Mucosa of gallbladder (tissue), 1 donor: ENCODE measurements at places on chromosomes 2 and 18. TPM values are rescaled to one million over a fixed set of nuclear protein-coding genes. Genes with fewer than 3 reads are reported as not detected.

DNA sequence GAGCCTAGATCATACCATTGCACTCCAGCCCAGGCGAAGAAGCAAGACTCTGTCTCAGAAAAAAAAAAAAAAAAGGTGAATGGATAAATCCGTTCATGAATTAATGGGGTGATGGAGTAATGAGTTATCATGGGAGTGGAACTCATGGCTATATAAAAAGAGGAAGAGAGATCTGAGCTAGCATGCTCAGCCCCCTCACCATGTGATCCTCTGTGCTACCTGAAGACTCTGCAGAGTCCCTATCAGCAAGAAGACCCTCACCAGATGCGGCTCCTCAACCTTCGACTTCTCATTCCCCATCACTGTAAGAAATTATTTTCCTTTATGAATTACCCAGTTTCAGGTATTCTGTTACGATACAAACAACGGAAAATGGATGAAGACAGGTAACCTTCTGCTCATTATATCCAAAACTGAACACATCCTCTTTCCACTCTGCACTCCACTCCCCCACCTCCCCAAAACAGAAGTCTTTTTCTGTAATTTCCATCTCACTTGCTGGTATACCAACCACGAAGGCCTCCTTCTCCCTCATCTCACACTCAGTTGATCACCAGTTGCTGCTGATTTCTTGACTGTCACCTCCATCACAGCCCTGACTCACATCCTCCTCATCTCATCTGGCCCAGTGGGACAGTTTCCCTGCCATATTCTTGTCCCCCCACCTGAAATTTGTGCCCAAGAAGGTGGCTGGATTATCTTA is 8.8 kb downstream of the RETREG2 start:
- no peak for DNase-seq

DNA sequence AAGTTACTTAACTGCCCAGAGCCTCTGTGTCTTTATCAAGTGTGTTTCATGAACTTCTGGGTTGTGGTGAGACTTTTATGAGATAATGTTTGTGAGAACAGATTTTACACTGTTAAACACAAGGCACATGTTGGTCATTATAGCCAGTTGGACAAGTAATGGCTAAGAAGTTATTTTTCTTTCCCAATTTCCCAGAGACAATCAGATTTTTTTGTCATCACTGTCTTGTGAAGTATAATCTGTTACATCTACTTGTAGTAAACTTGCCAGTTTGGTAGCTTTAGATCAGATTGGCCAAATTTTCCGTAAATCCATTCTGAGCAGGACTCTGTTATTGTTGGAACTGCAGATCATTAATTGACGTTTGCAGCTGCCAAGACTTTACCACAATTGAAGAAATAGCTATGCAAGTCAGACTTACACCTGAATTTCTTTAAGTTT is 838.8 kb downstream of the SLC4A3 start:
- no peak for DNase-seq

GRCh38 chr2:84908948-84909713 is 3.7 kb downstream of the TMSB10 start:
- DNase-seq: no peak

Gene SKOR2
- total RNA-seq: not detected

DNA sequence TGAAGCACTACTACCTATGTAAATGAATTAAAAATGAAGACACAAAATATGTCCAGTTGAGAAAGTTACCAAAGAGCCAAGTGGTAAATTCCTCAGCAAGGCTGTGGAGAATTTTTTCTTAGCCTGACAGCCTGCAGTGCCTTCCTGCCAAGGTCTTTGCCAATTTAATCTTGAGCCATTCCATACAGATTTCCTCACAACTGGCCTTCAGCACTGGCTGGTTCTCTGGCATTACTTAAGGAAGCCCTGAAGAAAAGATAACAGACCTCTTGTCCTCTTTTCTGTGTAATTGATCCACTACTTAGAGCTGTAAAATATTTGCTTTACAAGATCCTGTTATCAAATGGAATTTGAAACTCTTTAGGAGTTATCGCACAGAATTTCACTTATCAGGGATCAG is 334.2 kb upstream of the LRRTM1 start:
- peak; percentile 50 for DNase-seq

- no peak for DNase-seq
Observed at GRCh38 chr2:171318463-171318934, 115.3 kb downstream of the METTL8 start.

DNA sequence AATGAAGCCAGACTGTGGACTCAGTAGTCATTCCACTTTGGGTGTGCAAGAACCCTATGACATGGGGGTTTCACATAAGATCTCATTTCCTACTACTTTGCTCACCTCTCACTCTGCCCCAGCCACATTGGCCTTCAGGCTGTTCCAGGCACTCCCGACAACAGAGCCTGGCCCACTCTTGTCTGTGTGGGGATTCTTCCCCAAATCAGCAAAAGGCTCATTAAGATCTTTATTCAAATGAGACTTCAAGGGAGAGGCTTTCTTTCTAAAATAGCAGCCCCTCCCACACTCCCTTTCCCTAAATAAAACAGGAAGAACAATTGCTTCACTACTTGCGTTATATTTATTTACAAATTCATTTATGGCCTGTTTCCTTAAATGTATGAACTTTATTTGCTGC is 3.5 kb upstream of the CDC42EP3 start:
- no peak for DNase-seq

GRCh38 chr2:217222309-217222910 is 362.5 kb upstream of the TNP1 start:
- DNase-seq: no peak

DNA sequence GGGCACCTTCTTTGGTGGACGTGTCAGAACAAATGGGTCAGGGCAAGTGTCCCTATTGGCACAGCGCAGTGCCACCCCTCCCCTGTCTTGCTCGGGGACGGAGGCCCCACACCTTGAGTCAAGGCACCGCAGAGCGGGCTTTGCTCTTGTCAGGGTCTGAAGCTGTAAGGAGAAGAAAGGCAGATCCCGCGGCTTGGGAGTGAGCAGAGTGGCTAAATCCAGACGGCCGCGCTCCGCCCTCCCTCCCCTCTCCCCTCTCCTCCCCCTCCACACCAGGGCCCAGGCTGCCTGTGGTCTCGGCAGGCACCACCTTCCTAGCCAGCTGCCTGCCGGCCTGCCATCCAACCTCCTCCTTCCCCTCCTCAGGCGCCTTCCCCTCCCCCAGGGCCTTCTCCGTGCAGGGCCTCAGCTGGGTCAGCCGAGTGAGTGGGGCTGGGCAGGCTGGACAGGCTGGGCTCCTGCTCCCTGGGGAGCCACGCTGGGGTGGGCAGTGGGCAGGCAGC is 25.8 kb downstream of the SPEG start:
- peak; percentile 59 for DNase-seq

DNA sequence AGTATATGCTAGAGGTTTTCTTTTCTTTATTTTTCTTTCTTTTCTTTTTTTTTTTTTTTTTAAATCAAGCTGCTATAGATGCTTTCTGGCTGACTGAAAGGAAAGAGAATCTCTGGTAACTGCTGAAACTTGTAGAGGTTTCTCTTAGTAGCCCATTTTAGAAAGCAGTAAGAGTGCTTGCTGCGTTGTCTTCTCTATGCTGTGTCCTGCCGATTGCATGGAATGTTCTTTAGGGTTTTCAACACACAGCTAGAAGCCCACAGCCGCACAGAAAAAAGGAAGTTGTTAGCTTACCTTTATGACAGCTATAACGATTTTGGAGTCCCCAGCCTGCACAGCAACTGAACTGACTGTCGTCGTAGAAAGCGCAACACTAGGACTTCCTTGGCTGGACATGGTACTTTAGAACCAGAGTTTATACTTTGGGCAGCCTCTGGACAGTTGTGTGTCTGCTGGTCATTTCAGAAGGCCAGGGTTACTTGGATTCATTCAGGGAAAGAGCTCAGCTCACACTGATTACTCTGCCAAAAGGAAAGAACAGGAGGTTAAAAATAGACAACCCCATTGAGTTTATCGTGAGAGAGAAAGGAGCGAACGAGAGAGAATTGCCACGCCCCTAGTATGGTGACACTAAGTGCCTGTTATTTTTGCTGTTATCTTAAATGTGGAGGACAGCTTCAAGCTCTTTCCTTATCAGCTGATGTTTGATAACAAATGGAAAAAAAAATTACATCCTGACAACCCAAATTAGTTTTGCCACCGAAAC is at the start of gene CCDC141:
Gene CCDC141 (minus strand): TSS at position 592 of the 766 bp plus-strand sequence. CDS start 196 bp downstream, at position 396.
- DNase-seq: peak; percentile 61

GRCh38 chr2:120919771-120920453 is 184.2 kb downstream of the GLI2 start:
- DNase-seq: no peak

Gene SFTPB
- 11.5 TPM for total RNA-seq

DNA sequence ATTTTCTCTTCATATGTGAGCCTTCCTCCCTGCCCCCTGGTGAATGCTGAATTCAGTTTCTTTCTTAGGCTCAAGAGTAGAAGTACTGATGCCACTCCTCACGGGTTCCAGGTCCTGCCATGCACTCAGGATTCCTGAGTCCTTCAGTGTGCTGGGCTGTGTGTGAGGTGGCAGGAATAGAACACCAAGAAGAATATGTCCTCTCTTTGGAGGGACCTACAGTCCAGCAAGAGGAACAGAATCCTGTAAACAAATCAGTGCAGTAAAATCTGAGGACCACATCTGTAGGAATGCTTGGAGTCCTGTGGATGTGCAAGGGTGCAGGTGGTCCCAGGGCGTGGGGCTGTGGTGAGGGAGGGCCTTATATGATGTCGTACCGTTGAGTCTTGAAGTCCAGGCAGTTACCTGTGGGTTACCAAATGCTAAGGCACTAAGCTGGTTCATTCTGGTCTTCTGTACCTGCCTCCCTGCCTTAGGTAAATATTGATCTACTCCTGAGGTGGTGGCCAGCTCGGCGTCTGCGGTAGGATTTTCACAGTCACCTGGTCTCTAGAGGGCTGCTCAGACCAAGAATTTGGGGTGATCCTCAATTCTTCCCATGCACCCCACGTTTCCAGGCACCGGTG is 5.5 kb downstream of the ASAP2 start:
- DNase-seq: peak; percentile 62

DNA sequence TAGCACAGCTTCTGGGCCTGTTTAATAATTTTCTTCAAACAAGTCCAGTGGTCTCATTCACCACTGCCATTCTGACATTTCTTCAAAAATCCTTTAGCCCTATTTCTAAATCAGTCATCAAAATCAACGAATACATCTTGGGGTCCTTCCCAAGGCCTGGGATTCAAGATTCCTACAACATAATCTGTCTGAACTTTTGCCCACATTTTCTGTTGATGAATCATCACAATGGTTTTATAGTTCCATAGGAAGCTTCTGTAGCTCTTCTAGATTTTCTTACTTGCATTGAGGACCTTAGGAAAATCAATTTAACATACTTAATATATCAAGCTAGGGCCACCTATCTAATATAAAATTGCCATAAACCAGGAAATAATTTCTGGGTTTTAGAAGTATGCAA is 811.8 kb upstream of the ACVR2A start:
- no peak for DNase-seq

DNA sequence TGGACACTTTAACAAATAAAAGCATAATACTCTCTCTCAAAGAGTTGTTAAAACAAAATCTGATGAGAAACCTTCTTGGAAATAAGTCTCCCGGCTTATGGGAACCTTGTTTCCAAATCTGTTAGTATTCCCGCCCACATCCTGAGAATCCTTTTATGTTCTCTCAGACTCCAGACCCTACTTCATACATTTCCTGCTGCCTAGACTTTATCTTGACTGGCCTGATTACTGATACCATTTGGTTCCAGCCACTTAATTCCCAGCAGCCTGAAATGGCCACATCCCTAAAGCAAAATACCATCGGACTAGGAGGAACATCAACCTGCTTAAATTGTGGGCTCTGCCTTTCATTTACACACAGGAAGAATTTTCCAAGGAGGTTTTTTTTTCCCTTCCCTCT is 79.1 kb upstream of the CYP1B1 start:
- no peak for DNase-seq

- DNase-seq: no peak
Observed at GRCh38 chr2:101517758-101518271, 42.9 kb upstream of the RFX8 start.

Gene SUPT7L
- 34.8 TPM for total RNA-seq

DNA sequence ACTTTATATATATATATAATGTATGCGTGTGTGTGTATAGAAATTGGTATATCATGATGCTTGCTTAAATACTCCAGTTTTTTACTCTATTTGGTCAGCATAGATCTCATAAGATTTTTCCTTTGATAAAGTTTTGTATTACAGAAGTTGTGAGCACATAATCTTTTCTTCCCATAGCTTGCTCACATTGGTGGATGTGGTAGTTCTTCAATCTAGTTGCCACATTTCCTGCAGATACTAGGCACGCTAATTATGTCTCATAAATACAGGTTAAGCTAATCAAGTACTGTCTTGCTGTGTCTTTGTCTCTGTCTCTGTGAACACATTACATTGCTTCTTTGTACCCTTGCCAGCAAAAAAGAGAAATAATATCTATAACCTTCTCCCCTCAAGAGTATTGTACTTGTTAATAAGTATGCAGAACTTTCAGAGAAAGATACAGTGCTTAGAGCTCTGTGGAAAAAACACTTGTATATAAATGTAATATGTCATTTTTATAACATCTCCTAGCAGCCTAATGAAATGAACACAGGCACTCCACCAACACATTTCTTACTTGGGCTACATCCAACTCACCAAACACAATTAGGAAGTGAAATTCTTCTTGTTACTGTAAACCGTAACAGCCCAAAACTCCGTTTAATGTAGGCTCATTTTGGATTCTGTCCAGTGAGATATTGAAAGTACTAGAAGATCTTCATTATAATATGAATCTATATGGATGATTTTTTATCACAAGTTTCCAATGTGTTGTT is 306.7 kb upstream of the SLC8A1 start:
- DNase-seq: no peak

Gene AQP12A
- not detected for total RNA-seq

- no peak for DNase-seq
Observed at GRCh38 chr2:208069186-208069585, 43.9 kb upstream of the PLEKHM3 start.

DNA sequence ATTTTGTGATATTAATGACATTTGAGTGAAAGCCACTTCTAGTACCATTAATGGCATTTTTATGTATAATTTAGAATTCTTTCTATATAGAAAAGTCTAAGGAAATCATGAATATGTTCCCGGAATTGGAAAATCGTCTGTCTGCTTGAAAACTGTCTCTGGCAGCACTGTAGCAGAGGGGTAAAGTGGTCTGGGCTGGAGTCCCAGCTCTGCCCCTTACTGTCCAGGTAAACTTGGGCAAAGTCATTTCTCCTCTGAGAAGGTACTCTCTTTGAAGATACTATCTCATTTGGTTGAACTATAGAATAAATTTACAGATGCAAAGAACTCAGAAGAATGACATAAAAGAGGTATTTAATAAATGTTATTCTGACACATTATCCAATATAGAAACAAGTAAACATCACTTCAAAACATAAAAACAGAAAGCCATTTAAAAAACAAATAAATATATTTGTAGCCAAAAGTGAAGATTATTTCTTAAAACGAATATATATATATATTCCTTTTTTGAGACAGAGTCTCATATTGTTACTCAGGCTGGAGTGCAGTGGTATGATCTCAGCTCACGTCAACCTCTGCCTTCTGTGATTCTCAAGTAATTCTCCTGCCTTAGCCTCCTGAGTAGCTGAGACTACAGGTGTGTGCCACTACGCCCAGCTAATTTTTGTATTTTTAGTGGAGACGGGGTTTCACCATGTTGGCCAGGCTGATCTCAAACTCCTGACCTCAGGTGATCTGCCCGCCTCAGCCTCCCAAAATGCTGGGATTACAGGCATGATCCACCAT is 149.8 kb upstream of the ITGA4 start:
- DNase-seq: no peak
